ENCODE measurements at places on chromosomes 12 and 14. TPM values are rescaled to one million over a fixed set of nuclear protein-coding genes. Genes with fewer than 3 reads are reported as not detected.

P2RX7 gene
- 8.6 TPM for total RNA-seq

RPS6KA5 gene
- 5.2 TPM for total RNA-seq

GRCh38 chr14:103879570-103880347, 32.4 kb upstream of the PPP1R13B start:
- H3K27me3 ChIP-seq = no peaks in the 10 kb centered on the region
- no peak for DNase-seq
- no peaks in the 10 kb centered on the region for H3K36me3 ChIP-seq
- peak overlapping the region; percentile 20 for H3K27ac ChIP-seq
- peaks cover 30% of the 10 kb centered on the region for H3K4me1 ChIP-seq

DNA sequence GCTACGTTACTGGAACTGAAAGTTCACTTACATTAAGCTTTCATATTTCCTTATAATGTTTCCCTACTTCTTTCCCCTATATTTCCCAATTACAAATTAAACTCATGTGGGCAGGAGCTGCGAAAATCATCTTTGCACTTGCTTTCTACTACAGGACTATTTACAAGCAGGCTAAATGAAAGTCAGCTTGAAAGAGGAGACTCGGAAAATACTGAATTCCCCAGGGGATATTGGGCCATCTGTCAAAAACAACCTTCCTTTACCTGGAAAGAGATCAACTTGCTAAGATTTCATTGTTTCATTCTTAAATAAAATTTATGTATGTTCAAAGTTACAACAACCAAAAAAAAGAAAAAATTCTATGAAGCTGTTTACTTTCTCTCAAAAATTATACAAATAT, 92.8 kb upstream of the BBS10 start:
- H3K4me3 ChIP-seq = no peak overlapping the region
- no peak for DNase-seq
- H3K27me3 ChIP-seq = no peaks in the 10 kb centered on the region
- H3K4me1 ChIP-seq = peaks cover 18% of the 10 kb centered on the region
- no peaks in the 10 kb centered on the region for H3K36me3 ChIP-seq

DNA sequence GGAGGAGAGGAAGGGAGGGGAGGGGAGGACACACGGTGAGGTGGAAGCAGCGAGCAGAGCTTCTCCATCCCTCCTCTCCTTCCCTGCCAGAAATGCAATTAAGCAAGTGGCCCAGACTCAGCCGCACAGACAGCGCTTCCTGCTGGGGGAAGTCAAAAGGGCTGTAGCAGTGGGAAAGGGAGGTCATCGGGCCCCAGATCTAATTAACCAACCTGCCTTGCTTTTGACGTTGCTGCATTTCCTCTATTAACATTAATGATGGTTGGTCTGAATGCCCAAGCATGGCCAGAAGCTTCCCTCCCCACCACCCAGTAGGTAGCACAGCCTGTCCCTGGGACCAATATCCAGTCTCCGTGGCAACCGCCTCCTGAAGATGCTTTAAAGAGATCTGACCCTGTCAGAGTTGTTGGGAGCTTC, 4.6 kb upstream of the NGB start:
- no peaks in the 10 kb centered on the region for H3K27me3 ChIP-seq
- DNase-seq = no peak

KITLG gene
- total RNA-seq = 20.4 TPM

RNF212B gene
- total RNA-seq = not detected

DNAI7 gene
- total RNA-seq = 3.4 TPM

KRT82 gene
- not detected for total RNA-seq

GRCh38 chr14:75150150-75150549, 23.3 kb upstream of the NEK9 start:
- peak overlapping the region; percentile 84 for H3K27ac ChIP-seq
- H3K4me3 ChIP-seq = no peak overlapping the region
- peaks cover 58% of the 10 kb centered on the region for H3K4me1 ChIP-seq
- no peaks in the 10 kb centered on the region for H3K36me3 ChIP-seq

GRCh38 chr12:27367078-27367477, 34.4 kb downstream of the BMAL2 start:
- H3K4me3 ChIP-seq = no peak overlapping the region
- no peaks in the 10 kb centered on the region for H3K36me3 ChIP-seq

DNA sequence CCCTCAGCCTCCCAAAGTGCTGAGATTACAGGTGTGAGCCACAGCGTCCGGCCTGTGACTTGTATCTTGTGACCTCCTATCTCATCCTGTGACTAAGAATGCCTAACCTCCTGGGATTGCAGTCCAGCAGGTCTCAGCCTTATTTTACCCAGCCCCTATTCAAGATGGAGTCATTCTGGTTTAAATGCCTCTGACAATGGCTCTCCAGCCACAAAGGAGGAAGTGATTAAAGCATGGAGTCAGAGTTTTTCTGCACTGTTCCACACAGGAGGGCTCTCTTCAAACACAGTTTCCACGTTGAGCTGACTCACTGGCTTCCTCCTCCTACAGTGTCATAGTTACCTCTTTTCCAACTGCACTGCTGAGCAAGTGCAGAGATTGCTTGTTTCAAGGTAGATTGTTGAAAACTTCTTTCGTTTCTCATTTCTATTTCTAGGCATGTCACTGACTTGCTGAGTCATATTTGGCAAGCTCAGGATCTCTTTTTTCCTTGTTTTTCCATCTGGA, 383.8 kb downstream of the PCNX1 start:
- no peak overlapping the region for H3K27ac ChIP-seq
- no peaks in the 10 kb centered on the region for H3K27me3 ChIP-seq
- no peak for DNase-seq
- H3K36me3 ChIP-seq = no peaks in the 10 kb centered on the region
- no peaks in the 10 kb centered on the region for H3K4me1 ChIP-seq

TAS2R42 gene
- total RNA-seq = not detected

GRCh38 chr14:37447883-37448391, 147.1 kb downstream of the FOXA1 start:
- H3K36me3 ChIP-seq = no peaks in the 10 kb centered on the region
- DNase-seq = no peak
- H3K27me3 ChIP-seq = no peaks in the 10 kb centered on the region
- no peak overlapping the region for H3K4me3 ChIP-seq
- H3K4me1 ChIP-seq = no peaks in the 10 kb centered on the region

DNA sequence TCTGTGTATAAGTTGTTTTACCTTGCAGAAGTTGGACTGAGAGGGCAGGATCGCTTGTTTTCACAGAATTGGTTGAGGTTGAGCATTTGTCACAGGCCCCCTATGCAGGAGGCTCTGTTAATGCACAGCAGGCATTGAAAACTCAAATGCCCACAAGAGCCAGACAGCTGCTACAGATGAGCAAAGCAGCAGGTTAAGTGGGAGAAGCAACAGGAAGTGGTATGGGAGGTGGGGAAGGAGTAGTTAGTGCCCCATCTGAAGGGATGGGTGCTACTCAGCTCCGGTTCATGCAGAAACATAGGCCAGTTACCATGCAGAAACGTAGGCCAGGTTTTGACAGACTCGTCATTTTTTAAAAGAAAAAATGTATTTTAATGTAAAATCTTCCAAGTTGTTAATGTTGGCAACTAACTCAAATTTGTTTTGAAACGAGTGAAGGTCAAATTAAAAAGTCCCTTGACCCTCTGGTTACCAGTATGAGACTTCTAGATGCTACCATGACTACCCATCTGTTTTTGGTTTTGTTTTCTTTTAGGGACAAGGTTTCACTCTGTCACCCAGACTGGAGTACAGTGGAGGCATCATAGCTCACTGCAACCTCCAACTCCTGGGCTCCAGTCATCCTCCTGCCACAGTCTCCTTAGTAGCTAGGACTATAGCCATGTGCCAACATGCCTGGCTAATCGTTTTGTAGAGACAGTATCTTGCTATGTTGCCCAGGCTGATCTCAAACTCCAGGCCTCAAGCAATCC, 84.7 kb upstream of the FRMD6 start:
- H3K27ac ChIP-seq = no peak overlapping the region
- no peak for DNase-seq
- no peaks in the 10 kb centered on the region for H3K27me3 ChIP-seq

DNA sequence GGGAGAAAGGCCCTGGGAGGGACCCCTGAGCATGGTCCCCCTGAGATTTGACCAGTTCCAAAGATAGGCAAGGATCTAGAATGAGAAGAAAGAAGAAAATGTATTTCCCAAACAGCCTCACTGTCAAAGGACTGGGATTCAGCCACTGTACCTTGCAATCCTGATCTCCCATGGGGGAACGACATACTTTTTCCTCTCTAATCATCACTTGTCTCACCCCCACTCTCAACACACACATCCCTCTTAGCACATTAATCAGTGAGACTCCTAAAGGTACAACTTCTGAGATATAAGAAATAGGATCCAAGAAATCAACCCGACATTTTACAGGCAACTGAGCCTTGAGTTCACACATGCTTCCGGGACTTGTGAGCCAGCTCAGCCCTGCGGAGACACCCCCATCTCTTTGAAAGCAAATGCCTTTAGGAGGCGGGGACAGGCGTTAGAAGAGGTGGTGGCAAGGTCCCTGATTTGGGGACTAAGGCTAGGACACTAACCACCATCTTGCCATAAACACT, 1.4 kb downstream of the MAP3K9 start:
- peak overlapping the region; percentile 71 for H3K4me3 ChIP-seq
- H3K36me3 ChIP-seq = no peaks in the 10 kb centered on the region
- H3K4me1 ChIP-seq = peaks cover 18% of the 10 kb centered on the region
- no peak overlapping the region for H3K27ac ChIP-seq
- no peaks in the 10 kb centered on the region for H3K27me3 ChIP-seq

GRCh38 chr12:11812586-11813437, 163.3 kb downstream of the ETV6 start:
- H3K4me3 ChIP-seq = peak overlapping the region; percentile 20
- no peak for DNase-seq
- no peaks in the 10 kb centered on the region for H3K27me3 ChIP-seq

- no peaks in the 10 kb centered on the region for H3K27me3 ChIP-seq
- DNase-seq = no peak
- peaks cover 26% of the 10 kb centered on the region for H3K36me3 ChIP-seq
- no peak overlapping the region for H3K27ac ChIP-seq
- no peak overlapping the region for H3K4me3 ChIP-seq
Observed at GRCh38 chr12:12486661-12487240, 75.9 kb downstream of the DUSP16 start.

- peaks cover 30% of the 10 kb centered on the region for H3K4me1 ChIP-seq
- no peaks in the 10 kb centered on the region for H3K27me3 ChIP-seq
- no peaks in the 10 kb centered on the region for H3K36me3 ChIP-seq
- no peak for DNase-seq
Observed at GRCh38 chr12:123150275-123150743, 581 bp downstream of the PITPNM2 start.

DNA sequence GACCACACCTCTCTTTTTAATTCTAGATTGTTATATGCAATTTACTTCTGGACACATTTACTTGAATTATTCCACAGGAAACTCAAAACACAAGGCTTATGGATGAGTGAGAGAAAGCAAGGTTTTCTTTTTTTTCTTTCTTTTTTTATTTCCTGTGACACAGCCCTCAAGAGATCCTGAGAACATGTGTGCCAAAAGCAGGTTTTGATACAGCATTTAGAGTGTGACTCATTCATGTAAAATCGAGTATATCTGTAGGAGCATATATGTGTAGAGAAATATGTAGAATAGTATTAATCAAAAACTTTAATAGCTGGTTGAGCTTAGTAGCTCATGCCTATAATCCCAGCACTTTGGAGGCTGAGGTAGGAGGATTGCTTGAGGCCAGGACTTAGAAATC, 4.4 kb upstream of the MAX start:
- no peaks in the 10 kb centered on the region for H3K36me3 ChIP-seq
- H3K27me3 ChIP-seq = no peaks in the 10 kb centered on the region
- no peak for DNase-seq
- no peak overlapping the region for H3K4me3 ChIP-seq

DNA sequence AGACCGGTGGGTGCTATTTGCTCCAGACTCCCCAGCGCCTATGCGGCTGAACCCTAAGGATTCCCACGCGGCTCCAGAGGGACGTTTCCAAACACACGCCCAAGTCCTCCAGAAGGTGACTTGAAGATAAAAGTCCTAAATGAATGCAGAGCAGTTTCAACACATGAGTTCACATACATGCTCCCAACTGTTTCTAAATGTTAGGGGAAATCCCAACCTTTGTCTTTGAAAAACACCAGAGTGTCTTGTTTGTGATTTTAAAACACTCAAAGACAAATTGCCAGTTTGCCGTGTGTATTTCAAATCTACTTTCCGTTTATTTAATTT, 252.9 kb upstream of the SFSWAP start:
- H3K27me3 ChIP-seq = no peaks in the 10 kb centered on the region
- no peak overlapping the region for H3K4me3 ChIP-seq
- no peaks in the 10 kb centered on the region for H3K36me3 ChIP-seq
- DNase-seq = no peak
- H3K4me1 ChIP-seq = no peaks in the 10 kb centered on the region

- no peak for DNase-seq
- H3K36me3 ChIP-seq = peaks cover 33% of the 10 kb centered on the region
- H3K4me3 ChIP-seq = no peak overlapping the region
Observed at GRCh38 chr14:23030936-23031335, 3.8 kb downstream of the PSMB5 start.

DNA sequence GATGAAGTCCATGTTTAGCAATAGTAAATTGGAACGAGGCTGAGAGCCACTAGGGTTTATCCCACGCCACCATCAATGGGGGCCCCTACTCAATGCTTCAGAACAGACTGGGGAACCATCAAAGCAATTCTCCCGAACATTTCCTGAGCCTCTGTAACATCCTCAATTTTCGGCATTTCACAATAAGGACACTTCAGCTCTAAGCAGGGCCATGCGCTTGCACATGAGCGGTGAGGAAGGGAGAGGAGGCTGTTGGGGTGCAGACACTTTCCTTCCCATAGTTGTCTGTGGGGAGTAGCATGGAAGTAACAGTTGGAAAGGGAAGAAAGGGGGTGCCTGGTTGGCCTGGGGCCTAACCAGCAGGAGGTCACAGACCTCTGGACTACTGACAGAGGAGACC, 129.9 kb upstream of the PRMT8 start:
- H3K27ac ChIP-seq = no peak overlapping the region
- H3K27me3 ChIP-seq = no peaks in the 10 kb centered on the region
- no peak overlapping the region for H3K4me3 ChIP-seq
- H3K4me1 ChIP-seq = no peaks in the 10 kb centered on the region
- H3K36me3 ChIP-seq = no peaks in the 10 kb centered on the region

BCAT1 gene
- total RNA-seq = 20.6 TPM

GRCh38 chr14:49732896-49733295, 35.1 kb upstream of the KLHDC2 start:
- H3K27ac ChIP-seq = no peak overlapping the region
- H3K27me3 ChIP-seq = no peaks in the 10 kb centered on the region
- no peak overlapping the region for H3K4me3 ChIP-seq
- DNase-seq = no peak
- H3K36me3 ChIP-seq = peaks cover 7% of the 10 kb centered on the region
- H3K4me1 ChIP-seq = no peaks in the 10 kb centered on the region
